Metanephros (tissue), 2 donors: ENCODE measurements at places on chromosomes 3 and 15. TPM values are rescaled to one million over a fixed set of nuclear protein-coding genes. Genes with fewer than 3 reads are reported as not detected.

PLSCR1 gene
- 82.3 TPM for total RNA-seq

GABRA5 gene
- total RNA-seq: 0.06 TPM

ST8SIA2 gene
- total RNA-seq: 4.4 TPM

KAT2B gene
- total RNA-seq: 17.3 TPM

RMDN3 gene
- 26.0 TPM for total RNA-seq

PLCB2 gene
- total RNA-seq: 14.3 TPM

CYP8B1 gene
- total RNA-seq: 0.35 TPM

ARID3B gene
- 9.3 TPM for total RNA-seq

TLR9 gene
- not detected for total RNA-seq

RASGRP1 gene
- 12.7 TPM for total RNA-seq

GP9 gene
- total RNA-seq: 3.8 TPM

CFAP161 gene
- total RNA-seq: 0.58 TPM

CMC1 gene
- total RNA-seq: 9.9 TPM

UPK1B gene
- total RNA-seq: 8.8 TPM

TRIM42 gene
- total RNA-seq: not detected

GRAMD1C gene
- total RNA-seq: 29.0 TPM

EPHA3 gene
- total RNA-seq: 6.6 TPM

PTH1R gene
- total RNA-seq: 127 TPM

NANOGP8 gene
- total RNA-seq: 1.7 TPM

SMCO1 gene
- total RNA-seq: 3.5 TPM

CEP152 gene
- 11.3 TPM for total RNA-seq

TTLL13 gene
- 1.3 TPM for total RNA-seq

TMEM202 gene
- total RNA-seq: not detected

GOLGA8H gene
- 0.88 TPM for total RNA-seq

RARRES1 gene
- 22.3 TPM for total RNA-seq

HTR3D gene
- not detected for total RNA-seq

CCR8 gene
- not detected for total RNA-seq

P2RY1 gene
- 6.9 TPM for total RNA-seq

UBA7 gene
- total RNA-seq: 65.3 TPM

DOCK3 gene
- total RNA-seq: 0.88 TPM

ANKRD63 gene
- 0.58 TPM for total RNA-seq

SST gene
- total RNA-seq: 1.1 TPM

POPDC2 gene
- 10.5 TPM for total RNA-seq

QRICH1 gene
- total RNA-seq: 75.6 TPM

FGD5 gene
- total RNA-seq: 35.8 TPM

MYL3 gene
- 23.5 TPM for total RNA-seq
